ENCODE measurements at places on chromosomes 13 and 19.

DNA sequence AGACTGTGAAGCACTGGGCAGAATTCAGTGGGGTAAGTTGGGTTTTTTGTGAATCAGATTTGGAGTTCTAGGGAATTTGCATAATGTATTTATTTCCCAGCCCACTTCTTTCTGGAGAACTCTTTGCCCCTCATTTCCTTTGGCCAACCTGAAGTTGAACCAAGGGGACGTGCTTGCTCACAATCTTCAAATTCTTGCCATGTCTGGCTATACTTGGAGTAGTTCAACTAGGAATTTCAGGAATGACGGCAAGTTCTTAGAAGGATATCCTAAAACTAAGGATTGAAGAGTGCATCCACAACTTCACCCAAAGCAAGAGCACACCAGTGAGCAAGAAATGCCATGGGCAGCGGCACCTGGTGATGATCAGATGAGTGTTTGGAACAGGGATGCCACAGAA is 88.5 kb downstream of the TEX26 start:
- DNase-seq = no peak

DNA sequence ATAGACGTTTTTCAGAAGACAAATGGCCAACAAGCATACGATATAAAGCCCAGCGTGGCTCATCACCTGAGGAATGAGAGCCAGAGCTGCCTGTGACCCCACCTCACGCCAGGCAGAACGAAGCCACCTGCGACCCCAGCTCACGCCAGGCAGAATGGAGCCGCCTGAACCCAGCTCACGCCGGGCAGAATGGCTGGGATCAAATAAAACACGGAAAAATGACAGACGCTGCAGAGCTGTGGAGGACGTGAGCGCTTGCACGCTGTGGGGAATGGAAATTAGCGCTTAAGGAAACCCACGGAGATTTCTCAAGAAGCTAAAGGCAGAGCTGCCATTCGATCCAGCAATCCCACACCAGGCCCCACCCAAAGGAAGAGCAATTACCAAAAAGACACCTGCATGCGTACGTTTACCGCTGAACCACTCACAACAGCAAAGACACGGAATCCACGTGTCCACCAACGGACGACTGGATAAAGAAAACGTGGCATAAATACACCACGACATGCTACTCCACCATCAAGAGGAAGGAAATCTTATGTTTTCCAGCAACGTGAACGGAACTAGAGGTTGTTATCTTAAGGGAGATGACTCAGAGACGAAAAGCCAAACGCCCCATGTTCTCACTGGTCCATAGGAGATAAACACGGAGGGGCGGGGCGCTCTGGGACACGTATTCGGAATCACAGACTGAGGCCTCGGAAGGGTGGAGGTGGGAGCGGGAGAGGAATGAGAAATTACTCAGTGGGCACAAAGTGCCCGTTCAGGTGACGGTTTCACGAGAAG is 30.7 kb upstream of the C13orf46 start:
- no peak for DNase-seq

DNA sequence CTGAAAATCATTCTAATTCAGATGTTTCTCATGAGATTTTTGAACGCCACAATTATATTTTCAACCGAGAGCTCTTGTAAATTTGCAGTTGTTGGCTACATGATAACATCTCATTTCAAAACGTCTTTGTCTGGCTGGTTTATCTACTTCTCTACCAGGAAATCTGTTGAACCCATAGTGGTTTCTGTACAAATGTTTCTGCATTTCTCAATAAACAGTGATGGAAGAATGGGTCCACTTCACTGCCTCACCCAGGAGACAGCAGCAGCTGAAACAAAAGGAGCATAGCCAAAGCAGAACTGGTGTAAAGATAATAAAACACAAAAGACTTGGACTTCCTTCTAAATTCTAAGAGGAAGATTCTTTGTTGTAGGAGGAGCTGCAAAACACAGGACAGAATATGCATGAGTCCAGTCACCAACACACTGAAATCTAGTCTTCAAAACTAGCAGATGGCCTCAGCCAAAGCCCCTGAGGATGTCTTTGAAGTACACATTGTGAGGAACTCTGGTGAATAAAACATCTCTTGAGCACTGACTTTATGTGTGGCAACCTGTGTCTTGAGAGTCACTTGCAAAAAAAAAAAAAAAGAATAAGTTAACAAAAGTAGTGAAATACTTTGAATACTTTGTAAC is 68.6 kb upstream of the FGF14 start:
- DNase-seq = no peak

DNA sequence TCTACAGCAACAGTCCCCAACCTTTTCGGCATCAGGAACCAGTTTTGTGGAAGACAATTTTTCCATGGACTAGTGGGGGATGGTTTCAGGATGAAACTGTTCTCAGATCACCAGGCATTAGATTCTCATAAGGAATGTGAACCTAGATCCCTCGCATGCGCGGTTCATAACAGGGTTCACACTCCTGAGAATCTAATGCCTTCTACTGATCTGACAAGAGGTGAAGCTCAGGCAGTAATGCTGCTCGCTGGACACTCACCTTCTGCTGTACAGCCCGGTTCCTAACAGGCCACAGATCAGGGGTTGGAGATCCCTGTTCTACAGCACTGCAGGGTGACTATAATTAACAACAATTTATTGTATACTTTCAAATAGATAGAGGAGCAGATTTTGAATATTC is 21.9 kb downstream of the USP12 start:
- no peak for DNase-seq

DNA sequence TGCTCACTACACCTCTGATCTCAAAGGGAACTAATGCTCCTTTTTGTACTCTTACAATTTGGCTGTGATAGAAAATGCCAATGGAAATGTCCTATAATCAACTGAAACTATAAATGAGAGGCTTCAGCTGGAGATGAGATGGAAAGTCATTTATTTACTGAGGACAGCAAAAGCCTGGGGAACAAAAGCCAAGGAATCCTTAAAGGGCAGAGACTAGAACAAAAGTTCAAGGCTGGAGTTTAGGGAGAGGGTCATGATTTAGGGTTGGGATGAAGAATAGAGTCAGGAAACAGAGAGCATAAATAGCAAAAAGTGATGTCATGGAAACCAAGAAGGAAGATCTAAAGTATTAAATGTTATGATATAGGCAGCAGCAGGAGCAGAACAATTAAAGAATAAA is 401.1 kb downstream of the FGF14 start:
- no peak for DNase-seq

- DNase-seq = no peak
Measured at GRCh38 chr13:51539887-51540286, 44.4 kb upstream of the WDFY2 start.

GRCh38 chr13:60453490-60453889 is 56.5 kb downstream of the TDRD3 start:
- no peak for DNase-seq

- no peak for DNase-seq
Measured at GRCh38 chr19:36046443-36047050, 7.5 kb downstream of the THAP8 start.

DNA sequence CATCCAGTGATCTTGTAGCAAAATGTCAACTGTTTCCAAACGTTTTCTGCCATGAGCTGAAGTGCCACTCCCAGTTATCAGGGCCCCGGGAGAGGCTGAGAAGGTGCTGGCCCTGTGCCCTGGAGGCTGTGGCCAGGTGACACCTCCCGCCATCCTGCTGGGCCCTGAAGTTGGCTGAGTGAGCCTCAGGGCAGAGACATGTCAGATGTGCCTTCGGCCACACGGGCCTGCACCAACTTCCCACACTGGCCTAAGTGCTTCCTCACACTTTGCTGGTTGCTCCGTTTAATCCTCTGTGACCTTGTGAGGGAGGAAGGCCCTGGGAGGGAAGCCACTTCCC is 4.8 kb downstream of the ADPRHL1 start:
- DNase-seq = no peak

Data from AG04450 (cell line).